Stimulated activated effector memory CD8-positive, alpha-beta T cell treated with anti-CD3 and anti-CD28 coated beads, Interleukin-12 subunit alpha, Interleukin-12 subunit beta, amount 100 ng/mL, for 72 hours (primary cell): ENCODE measurements at places on chromosomes 3 and 15.

DNA sequence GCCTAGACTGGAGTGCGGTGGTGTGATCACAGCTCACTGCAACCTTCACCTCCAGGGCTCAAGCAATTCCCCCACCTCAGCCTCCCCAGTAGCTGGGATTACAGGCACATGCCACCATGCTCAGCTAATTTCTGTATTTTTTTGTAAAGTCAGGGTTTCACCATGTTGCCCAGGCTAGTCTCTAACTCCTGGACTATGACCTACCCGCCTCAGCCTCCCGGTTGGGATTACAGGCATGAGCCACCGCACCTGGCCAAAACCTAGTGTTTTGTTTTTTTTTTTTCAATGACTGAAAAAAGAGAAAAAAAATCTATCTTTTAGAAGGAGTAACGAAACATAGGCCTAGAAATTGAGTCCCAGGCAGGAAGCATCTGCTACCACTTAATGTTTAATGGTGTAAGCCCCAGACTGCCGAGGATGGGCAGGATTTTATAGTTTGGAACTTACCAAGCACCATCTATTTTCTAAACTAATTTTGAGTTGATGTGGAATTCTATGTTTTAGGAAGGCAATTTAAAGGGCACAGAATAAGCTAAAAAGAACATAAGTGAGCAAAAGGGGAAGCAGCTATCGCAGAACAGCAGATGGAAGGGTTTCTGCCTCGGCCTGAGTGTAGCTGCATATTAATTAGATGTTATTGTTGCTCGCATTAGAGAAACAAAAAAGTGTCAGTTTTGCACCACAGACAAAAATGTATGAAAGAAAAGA is 24.2 kb upstream of the CA12 start:
- no peak for DNase-seq

- DNase-seq = no peak
Measured at GRCh38 chr3:149377408-149378364, at the start of gene TM4SF1. TSS of gene TM4SF1 (minus strand) at chr3:149377649. CDS start at chr3:149377547, 102 bp downstream.

GRCh38 chr3:45864760-45865519 is 21.4 kb upstream of the CCR9 start:
- DNase-seq = no peak

- DNase-seq = no peak
Measured at GRCh38 chr3:29240248-29240647, 40.6 kb upstream of the RBMS3 start.

DNA sequence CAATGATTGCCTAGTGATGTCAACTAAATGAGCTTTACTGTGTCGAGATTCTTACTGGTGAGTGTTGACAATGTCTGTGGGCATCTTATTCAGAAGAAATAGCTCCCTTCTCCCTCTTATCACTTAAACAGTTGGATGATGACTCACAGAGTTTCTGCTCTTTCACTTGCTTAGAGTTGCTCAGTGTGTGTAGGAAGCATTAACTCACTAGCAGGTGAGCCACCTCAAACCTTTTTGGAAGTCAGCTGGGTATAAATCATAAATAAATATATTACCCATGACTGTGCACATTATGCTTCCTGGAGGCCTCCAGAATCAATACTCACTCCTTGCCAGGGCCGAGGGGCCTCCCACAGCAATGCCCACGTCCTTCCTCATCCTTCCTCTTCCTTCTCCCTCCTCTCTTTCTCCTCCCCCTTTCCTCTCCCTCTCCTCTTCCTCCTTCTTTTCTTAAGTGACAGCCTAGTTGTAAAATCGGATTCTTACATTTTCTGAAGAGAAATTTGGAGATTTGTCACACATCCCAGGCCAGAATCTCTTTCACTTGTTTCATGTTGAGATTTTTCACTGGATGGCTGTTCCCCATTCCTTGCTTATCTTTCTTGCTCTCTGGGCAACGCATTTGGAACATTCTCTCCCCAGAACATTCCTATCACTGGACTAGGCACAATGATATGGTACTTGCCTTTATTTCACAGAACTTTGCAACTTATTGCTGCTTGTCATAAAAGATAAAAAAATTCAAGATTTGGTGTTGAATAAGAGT is 17.5 kb downstream of the SHC4 start:
- no peak for DNase-seq

- no peak for DNase-seq
Measured at GRCh38 chr15:93308026-93308690, 219.1 kb upstream of the RGMA start.

DNA sequence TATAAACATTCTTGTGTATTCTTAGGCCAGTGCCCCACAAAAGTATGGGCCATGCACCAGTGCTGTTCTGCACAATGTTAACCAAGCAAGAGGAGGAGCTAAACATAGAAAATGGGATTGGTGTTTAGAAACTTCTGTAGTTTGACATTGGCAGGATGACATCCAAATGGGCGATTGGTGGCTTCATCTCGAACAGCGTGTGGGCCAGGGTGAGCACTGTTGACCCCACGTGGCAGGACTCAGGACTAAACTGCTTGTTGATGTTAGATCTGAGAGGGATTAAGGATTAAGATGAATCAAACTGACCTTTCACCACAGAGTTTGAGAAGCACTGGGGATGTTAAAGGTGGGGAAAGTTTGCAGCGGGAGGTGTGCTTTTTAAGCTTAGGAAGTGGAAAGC is 31.9 kb downstream of the ZNF710 start:
- DNase-seq = no peak
